ENCODE measurements at places on chromosomes 6 and 20. TPM values are rescaled to one million over a fixed set of nuclear protein-coding genes. Genes with fewer than 3 reads are reported as not detected.

The NAA20 gene
- total RNA-seq, result 16.9 TPM

GRCh38 chr20:36717657-36718056 lies 28.2 kb downstream of the NDRG3 start:
- H3K27me3 ChIP-seq, result no peaks in the 10 kb centered on the region
- no peak overlapping the region for H3K4me3 ChIP-seq
- no peaks in the 10 kb centered on the region for H3K4me1 ChIP-seq
- no peak for DNase-seq
- no peaks in the 10 kb centered on the region for H3K36me3 ChIP-seq

GRCh38 chr6:141783585-141783984 lies 349.1 kb upstream of the GJE1 start:
- H3K36me3 ChIP-seq, result no peaks in the 10 kb centered on the region
- DNase-seq, result no peak
- no peaks in the 10 kb centered on the region for H3K27me3 ChIP-seq
- H3K27ac ChIP-seq, result no peak overlapping the region

GRCh38 chr20:10367693-10367942 lies 66.4 kb downstream of the MKKS start:
- H3K36me3 ChIP-seq, result no peaks in the 10 kb centered on the region
- H3K4me3 ChIP-seq, result no peak overlapping the region
- H3K27me3 ChIP-seq, result no peaks in the 10 kb centered on the region
- no peak for DNase-seq

- no peaks in the 10 kb centered on the region for H3K36me3 ChIP-seq
- H3K27me3 ChIP-seq, result no peaks in the 10 kb centered on the region
- DNase-seq, result no peak
- H3K4me1 ChIP-seq, result no peaks in the 10 kb centered on the region
- H3K4me3 ChIP-seq, result no peak overlapping the region
- H3K27ac ChIP-seq, result no peak overlapping the region
Measured at GRCh38 chr6:74632196-74632875, 573.5 kb downstream of the COL12A1 start.

- no peak for DNase-seq
- no peak overlapping the region for H3K27ac ChIP-seq
- no peak overlapping the region for H3K4me3 ChIP-seq
- no peaks in the 10 kb centered on the region for H3K27me3 ChIP-seq
- no peaks in the 10 kb centered on the region for H3K36me3 ChIP-seq
Measured at GRCh38 chr6:65790666-65791065, 83.6 kb upstream of the EYS start.

GRCh38 chr6:137497721-137498463 lies 3.7 kb upstream of the OLIG3 start:
- H3K27ac ChIP-seq, result no peak overlapping the region
- no peaks in the 10 kb centered on the region for H3K36me3 ChIP-seq
- H3K4me1 ChIP-seq, result peaks cover 45% of the 10 kb centered on the region
- no peak for DNase-seq
- peaks cover 31% of the 10 kb centered on the region for H3K27me3 ChIP-seq

- no peaks in the 10 kb centered on the region for H3K4me1 ChIP-seq
- no peaks in the 10 kb centered on the region for H3K27me3 ChIP-seq
- no peaks in the 10 kb centered on the region for H3K36me3 ChIP-seq
- no peak overlapping the region for H3K27ac ChIP-seq
Measured at GRCh38 chr6:134381959-134382358, 64.0 kb upstream of the SGK1 start.

- H3K4me3 ChIP-seq, result no peak overlapping the region
- peaks cover 6% of the 10 kb centered on the region for H3K36me3 ChIP-seq
- peaks cover 7% of the 10 kb centered on the region for H3K4me1 ChIP-seq
Measured at GRCh38 chr6:75233092-75233615, 10.4 kb downstream of the COX7A2 start.

- H3K4me3 ChIP-seq, result no peak overlapping the region
- DNase-seq, result no peak
- peaks cover 5% of the 10 kb centered on the region for H3K4me1 ChIP-seq
- no peak overlapping the region for H3K27ac ChIP-seq
- no peaks in the 10 kb centered on the region for H3K27me3 ChIP-seq
- H3K36me3 ChIP-seq, result peaks cover 50% of the 10 kb centered on the region
Measured at GRCh38 chr6:15519681-15520080, 143.1 kb downstream of the DTNBP1 start.

- DNase-seq, result no peak
- no peaks in the 10 kb centered on the region for H3K4me1 ChIP-seq
- no peak overlapping the region for H3K4me3 ChIP-seq
- no peaks in the 10 kb centered on the region for H3K36me3 ChIP-seq
- no peak overlapping the region for H3K27ac ChIP-seq
Measured at GRCh38 chr6:105108631-105109262, 71.1 kb downstream of the POPDC3 start.

DNA sequence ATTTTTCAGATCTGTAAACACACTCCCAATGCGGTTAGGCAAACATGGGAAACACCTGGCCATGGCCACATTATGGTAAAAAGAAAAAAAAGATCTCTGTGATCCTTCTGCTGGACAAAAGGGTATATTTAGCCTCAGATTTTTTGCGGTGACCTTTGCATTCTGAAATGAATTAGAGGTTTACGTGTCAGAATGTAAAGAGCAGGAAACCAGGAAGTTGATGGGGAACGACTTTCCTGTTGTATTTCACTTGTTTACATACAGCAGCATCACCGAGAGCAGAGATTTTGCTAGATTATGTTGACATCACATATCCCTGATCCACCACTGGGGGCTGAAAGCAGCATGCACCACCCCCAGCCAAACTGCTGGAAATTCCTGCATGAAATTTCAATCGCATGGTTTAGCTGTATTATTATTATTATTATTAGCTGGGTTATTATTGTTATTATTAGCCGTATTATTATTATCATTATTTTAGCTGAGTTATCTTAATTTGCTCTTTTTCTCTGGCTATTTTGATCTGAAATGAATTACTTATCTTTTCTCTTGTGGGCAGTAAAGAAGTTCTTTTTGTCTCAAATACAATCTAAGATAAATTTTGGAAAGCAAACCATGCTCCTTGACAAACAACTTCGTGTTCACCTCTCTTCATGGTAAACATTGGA lies 189.4 kb downstream of the ZFP64 start:
- no peak overlapping the region for H3K4me3 ChIP-seq
- no peak overlapping the region for H3K27ac ChIP-seq
- H3K36me3 ChIP-seq, result no peaks in the 10 kb centered on the region
- no peak for DNase-seq

All from thoracic aorta (tissue), 2 donors.